Mesenteric fat pad (tissue), 1 donor: ENCODE measurements at places on chromosomes 2 and 18. TPM values are rescaled to one million over a fixed set of nuclear protein-coding genes. Genes with fewer than 3 reads are reported as not detected.

The BMP10 gene
- not detected for total RNA-seq

GRCh38 chr2:64447317-64448040 is 6.5 kb upstream of the LGALSL start:
- no peak for DNase-seq

DNA sequence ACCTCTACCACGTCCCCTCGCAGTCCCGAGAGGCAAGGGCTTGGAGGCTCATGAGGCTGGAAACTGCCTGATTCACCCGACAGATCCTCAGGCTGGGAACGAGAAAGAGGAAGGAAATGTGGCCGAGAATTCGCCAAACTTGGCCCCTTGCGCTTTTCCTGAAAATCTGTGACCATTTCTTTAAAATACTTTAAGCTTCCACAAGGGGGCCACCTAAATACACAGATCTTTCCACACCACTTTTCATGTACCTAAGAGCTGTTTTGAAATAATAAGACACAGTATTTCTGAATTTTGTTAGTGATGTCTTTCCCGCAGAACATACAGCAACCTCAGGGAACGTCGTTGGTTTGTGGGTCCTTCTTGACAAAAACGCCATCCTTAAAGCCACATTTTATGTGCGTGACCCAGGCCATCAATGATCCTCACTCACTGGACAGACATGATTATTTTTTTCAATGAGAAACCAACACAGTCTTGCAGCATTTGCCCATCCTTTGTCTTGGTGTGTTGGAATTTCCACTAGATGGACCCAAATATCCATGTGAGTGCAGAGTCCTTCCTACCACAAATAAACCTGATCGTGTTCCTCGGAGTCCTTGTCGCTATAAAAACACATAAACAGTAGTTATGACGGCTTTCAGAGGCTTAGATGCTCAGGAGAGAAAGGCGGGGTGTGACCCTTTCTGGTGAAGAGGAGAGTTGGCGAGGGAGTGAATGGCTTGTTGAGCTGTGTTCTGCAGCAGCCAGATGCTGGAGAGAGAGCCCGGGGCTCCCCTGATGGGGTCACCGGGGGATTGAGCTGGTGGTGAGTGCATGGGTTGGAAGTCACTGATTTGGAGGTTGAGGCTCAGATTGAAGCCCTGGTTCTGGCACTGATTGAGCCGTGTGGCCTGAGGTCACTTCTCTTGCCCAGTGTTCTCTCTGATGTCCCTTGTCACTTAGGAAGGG is 25.0 kb downstream of the DCDC2C start:
- DNase-seq = peak; percentile 72

GRCh38 chr2:215565897-215566296 is 130.0 kb upstream of the FN1 start:
- DNase-seq = no peak

DNA sequence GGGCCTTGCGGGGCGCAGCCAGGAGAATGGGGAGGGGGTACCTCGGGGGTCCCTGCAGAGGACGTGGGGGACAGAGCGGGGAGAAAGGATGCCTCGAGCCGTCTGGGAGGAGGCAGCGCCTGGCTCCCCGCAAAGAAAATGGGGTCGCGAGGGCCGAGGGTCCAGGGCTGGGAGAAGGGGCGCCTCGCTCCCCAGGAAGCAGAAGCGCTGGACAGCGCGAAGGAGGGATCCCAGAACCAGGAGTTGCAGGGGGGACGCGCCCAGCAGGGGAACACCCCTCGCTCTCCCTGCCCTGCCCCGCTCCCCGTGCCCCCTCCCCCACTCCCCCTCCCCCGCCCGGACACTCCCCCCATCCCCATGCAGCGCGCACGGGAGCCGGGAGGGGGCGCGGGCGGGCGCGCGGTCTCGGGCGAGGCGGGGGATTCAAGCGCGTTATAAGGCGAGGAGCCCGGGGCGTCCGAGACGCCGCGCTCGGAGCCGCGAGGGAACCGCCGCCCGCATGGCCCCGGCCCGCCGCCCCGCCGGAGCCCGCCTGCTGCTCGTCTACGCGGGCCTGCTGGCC is at the start of gene ERFE:
Gene ERFE, plus strand, starts transcription at position 462 of the 562 bp plus-strand sequence. Its CDS starts 38 bp downstream, at position 500.
- DNase-seq = no peak

The OXER1 gene
- total RNA-seq = 0.84 TPM

- DNase-seq = peak; percentile 88
Observed at GRCh38 chr2:98479959-98480524, 35.4 kb downstream of the INPP4A start.

The MYOM1 gene
- 3.9 TPM for total RNA-seq

The FEV gene
- total RNA-seq = not detected
